ENCODE measurements at places on chromosomes 11 and 22.

GRCh38 chr11:62340269-62340901 is 3.1 kb downstream of the ASRGL1 start:
- DNase-seq: no peak

DNA sequence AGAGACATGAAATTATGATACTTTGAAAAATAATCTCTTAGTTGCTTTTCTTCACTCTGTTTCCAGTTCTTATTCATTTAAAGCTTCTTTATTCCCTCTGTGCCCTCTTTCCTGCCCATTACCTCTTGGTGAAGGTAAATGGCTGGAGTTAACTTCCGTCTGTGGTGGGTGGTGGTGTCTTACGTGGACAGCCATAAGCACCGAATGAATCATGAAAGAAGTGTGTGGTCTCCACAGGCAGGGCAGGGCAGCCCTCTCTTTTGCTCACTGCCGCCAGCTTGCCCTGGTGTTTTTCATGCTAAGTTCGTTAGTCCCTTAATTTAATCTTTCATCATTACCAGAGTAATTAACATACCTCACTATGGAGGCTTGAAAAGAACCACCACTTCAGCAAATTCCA is 98.7 kb upstream of the SORL1-AS1 start:
- DNase-seq: peak; percentile 32

DNA sequence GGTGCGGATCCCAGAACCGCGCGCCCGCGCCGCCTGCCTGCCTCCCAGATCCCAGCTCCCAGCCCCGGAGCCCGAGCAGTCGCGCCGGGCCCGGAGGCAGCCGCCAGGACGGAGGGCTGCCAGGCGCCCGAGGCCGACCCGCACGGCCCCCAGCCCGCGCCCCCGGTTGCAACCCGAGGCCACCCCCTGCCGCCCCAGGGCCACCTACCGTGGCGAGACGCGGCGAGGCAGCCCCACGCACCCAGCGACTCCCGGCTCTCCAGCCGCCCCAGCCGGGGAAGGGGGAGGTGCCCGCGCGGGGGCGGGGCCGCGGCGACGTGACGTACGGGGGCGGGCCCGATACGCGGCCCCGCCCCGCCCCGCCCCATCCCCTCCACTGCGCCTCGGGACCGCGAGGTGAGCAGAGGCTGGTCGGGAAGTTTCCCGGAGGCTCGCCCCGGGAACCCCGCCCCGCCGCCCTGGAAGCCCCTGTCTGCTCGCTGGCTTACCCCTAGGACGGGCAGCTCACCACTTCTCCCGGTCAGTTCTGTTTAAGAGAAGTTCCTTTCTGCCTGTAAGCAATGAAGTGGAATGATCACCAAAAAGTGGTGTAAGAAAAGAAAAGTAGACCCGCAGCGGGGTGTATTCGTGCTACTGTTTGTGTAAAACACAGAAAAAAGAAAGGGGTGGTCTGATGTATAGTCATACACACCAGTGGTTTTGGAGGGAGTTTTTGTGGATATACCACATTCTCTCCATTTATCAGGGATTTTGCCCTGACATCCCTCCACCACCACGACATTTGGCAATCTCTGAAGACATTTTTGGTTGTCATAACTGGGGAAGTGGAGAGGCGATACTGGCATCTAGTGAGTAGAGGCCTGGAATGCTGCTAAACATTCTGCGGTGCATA is at the start of gene TPST2:
TSS of gene TPST2 (minus strand) at position 288 of the 892 bp plus-strand sequence. CDS start 48,502 bp downstream, outside the sequence.
- DNase-seq: peak; percentile 37

GRCh38 chr22:28381429-28382167 is 298.0 kb downstream of the TTC28 start:
- DNase-seq: no peak

- no peak for DNase-seq
Measured at GRCh38 chr11:75547617-75548058, 14.4 kb upstream of the SERPINH1 start.

- no peak for DNase-seq
Measured at GRCh38 chr11:36974771-36975170, 376.7 kb upstream of the RAG2 start.

GRCh38 chr22:25447067-25447685 is 117.3 kb upstream of the GRK3 start:
- no peak for DNase-seq

GRCh38 chr22:25143156-25144076 is 56.2 kb upstream of the CRYBB3 start:
- DNase-seq: no peak

DNA sequence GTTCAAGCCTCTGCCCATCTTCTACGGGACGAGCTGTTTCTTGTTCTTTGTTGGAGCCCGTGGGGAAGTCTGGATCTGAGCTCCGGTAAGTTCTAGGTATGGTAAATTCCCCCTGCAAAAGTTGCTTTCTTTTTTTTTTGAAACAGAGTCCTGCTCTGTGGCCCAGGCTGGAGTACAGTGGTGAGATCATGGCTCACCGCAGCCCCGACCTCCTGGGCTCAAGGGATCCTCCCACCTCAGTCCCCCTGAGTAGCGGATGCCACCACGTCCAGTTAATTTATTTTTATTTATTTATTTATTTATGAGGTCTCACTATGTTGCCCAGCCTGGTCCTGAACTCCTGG is 35.5 kb upstream of the MOB2 start:
- DNase-seq: no peak

Data from foreskin keratinocyte (primary cell).